ENCODE measurements at places on chromosomes 5 and 9. TPM values are rescaled to one million over a fixed set of nuclear protein-coding genes. Genes with fewer than 3 reads are reported as not detected.

DNA sequence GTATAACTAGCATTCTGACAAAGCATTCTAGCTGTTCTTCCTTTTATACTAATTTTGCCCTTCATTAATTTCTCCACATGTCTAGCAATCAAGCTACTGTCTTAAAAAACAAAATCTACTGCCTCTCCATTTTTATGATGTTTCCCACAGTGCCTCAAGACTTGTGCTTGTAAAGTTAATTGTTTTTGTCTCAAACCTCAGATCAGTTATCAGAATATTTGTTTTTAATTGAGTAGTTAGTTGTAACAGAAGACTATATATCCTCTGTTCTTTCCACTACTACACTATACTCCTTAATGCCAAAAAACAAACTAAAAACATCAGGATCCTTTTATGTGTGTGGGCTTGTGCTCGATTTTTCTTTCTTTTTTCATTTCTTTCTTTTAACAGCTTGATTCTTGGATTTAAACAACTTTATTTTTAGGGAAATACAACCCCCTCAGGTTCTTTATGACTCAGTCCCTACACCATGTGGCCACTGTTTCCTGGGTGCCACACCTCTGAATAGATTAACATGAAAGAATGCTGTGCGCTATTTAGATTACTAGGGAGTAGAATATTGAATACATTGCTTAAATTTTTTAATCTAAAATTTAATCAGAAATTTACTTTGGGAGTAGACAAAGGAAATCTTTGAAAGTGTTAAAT is 1.2 kb downstream of the ASPN start:
- DNase-seq = no peak

DNA sequence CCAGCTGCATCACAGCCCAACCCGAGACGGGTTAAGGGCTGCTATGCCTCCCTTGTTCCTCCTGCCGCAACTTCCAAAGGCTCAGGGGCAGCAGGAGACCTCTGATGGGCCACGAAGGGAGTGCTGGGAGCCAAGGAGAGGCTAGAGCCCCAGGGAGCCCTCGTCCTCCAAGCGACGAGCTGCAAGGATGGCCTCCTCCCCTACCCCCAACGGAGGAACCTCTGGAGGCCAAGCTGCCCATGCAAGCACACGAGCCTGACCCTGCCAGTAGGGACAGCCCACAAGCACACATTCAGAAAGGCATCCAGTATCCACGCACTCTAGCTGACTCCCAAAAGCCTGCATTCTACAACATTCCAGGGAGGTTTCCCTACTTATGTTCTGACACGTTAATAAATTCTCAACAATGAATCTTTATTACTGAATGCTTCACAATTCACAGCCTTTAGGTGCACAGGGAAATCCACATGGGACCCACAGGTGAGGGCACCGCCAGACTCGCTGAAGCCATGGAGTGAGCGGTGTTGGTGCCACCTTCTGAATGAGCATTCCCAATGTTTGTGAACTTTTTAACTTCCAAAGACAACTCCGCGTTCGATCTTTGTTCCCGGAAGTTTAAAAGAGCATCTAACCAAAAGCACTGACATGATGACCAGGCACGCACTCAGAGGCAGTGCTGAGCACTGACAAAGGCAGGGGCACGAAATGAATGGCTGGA is 28.7 kb downstream of the IPPK start:
- DNase-seq = no peak

DNA sequence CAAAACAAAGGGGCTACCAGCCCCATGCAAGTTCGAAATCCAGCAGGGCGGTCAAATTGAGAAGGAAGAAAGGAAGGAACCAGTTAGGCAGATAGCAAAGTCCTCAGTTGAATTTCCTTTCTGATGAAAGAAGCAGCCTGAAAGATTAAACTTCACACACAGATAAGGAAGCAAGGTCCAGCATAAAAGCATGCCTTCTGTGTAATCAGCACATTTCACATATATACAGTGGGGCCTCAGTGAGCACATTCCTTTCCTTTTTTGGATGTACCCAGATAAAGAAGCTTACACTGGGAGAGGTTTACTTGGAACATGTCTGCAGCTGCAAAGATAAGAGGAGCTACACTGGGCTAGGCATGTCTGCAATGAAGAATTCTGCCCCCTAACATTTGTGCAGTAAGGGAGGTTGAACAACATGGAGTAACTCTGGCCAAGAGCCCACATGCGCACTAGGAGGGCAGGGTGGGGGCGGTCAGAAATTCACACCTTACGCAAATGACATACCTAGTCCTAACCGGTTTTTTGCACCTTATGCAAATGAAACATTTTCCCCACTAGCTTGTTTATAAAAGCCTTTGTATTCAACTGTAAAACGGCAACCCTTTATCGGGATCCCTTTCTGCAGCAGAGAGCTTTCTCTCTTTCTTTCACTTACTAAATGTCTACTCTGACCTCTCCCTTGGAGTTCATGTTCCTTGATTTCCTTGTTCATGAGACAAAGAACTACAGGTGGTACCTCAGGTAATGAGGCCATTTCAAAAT is 149.7 kb upstream of the FBXL17 start:
- DNase-seq = no peak

GRCh38 chr5:170206216-170206615 is 26.6 kb upstream of the C5orf58 start:
- no peak for DNase-seq

DNA sequence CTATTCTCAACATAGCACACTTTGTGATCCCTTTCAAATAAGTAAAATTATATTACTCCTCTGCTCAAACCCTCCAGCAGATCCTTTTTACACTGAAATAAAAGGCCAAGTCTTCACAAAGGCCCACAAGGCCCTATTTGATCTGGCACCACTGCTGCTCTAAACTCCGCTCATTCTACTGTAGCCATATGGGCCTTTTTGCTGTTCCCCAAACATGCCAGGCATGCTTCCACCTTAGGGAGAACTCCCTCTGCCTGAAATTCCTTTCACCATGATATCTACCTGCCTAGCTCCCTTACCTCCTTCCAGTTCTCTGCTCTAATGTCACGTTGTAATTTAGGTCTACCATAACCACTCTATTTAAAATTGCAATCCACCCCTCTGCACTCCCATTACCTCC is 28.3 kb downstream of the NRG2 start:
- no peak for DNase-seq

Gene RUSC2
- total RNA-seq = 44.5 TPM

Gene DRD1
- 0.05 TPM for total RNA-seq

Gene MARCOL
- not detected for total RNA-seq

Gene FST
- total RNA-seq = 1.9 TPM

Data from cardiac septum (tissue), 1 donor.